ENCODE measurements at places on chromosomes 6 and 20. TPM values are rescaled to one million over a fixed set of nuclear protein-coding genes. Genes with fewer than 3 reads are reported as not detected.

Gene ANKRD66
- not detected for total RNA-seq

Gene ASIP
- not detected for total RNA-seq

Gene PRICKLE4
- total RNA-seq, result not detected

Gene FAM162B
- total RNA-seq, result 19.8 TPM

Gene CDSN
- total RNA-seq, result not detected

Gene PKIG
- total RNA-seq, result 70.6 TPM

Gene ARHGAP18
- 14.1 TPM for total RNA-seq

Gene HLA-A
- total RNA-seq, result 133 TPM

Gene SLC16A10
- under 0.01 TPM for total RNA-seq

Gene SOBP
- total RNA-seq, result 1.8 TPM

Gene DEFB132
- not detected for total RNA-seq

Gene SIRPD
- not detected for total RNA-seq

Gene OVOL2
- total RNA-seq, result not detected

Gene GMPR
- total RNA-seq, result 1.7 TPM

Gene PNLDC1
- not detected for total RNA-seq

Gene ULBP1
- 3.6 TPM for total RNA-seq

Gene NRSN2
- 104 TPM for total RNA-seq

Gene OXT
- not detected for total RNA-seq

Gene ARHGAP40
- not detected for total RNA-seq

Gene NDUFAF5
- 14.3 TPM for total RNA-seq

Gene HLA-G
- not detected for total RNA-seq

Gene GPR31
- not detected for total RNA-seq

Gene AK9
- total RNA-seq, result 1.3 TPM

Gene LAMA2
- 9.5 TPM for total RNA-seq

Gene CD93
- not detected for total RNA-seq

Gene ENPP4
- 0.59 TPM for total RNA-seq

Gene ANGPT4
- under 0.01 TPM for total RNA-seq

Gene SH3BGRL2
- 3.7 TPM for total RNA-seq

Gene GABRR1
- total RNA-seq, result not detected

Gene CAGE1
- total RNA-seq, result not detected

Gene OPN5
- not detected for total RNA-seq

Gene BFSP1
- 2.7 TPM for total RNA-seq

Gene WFDC12
- not detected for total RNA-seq
